ENCODE measurements at places on chromosomes 2 and 18.

DNA sequence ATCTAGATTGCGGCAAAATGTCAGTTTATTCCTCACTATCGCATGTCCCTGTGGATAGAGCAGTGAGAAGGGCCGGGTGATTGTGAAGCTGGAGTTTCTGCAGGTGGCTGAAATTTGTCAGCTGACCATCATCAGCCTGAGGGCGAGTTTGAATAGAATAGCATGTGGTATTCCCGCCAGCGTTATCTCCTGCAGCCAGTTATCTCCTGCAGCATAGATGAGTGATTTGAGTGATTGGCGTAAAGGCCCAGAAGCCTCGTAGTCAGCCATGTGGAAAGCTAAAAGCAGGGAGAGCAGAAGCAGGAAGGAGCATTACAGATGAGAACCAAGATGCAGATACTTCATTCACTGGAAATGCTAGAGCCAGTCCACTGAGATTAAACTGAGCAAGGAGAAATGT, 65.5 kb downstream of the CABLES1 start:
- no peak for DNase-seq

DNA sequence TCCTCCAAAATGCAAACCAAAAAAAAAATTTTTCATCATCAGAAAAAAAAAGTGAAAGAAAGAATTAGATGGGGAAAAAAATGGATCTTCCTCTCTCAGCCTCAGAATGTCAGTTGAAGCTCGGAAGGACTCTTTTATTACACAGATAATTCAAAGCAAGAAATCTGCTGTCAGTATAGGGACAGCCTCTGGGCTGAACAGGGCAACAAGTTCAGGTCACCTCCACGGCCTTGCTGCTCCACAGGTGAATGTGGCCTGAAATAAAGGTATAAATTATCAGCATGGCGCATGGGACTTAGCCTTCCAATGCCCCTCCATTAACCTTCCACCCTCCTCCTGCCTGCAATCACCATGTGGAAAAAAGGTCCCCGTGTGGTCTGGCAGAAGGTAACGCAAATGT, 316.8 kb upstream of the POU3F3 start:
- DNase-seq = no peak

- no peak for DNase-seq
Measured at GRCh38 chr2:69612200-69612599, 31.3 kb downstream of the AAK1 start.

DNA sequence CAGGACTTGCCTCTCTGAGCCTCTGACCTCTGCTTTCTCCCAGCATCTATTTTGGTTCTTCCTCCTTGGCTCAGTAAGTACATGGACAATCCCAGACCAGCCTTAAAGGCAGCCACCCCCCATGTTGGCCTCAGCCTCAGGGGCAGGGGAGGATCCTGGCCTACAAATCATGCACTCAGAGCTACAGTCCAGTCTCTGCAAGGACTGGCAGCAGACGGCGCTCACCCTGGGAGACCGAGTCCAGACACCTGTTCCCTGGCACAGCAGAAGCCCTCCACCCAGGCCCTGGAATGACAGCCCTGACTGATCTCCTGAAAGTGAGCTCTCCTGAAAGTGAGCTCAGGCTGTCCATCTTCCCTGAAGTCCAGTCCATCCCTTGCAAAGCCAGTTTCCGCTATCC, 25.7 kb upstream of the PTPN4 start:
- DNase-seq = no peak

DNA sequence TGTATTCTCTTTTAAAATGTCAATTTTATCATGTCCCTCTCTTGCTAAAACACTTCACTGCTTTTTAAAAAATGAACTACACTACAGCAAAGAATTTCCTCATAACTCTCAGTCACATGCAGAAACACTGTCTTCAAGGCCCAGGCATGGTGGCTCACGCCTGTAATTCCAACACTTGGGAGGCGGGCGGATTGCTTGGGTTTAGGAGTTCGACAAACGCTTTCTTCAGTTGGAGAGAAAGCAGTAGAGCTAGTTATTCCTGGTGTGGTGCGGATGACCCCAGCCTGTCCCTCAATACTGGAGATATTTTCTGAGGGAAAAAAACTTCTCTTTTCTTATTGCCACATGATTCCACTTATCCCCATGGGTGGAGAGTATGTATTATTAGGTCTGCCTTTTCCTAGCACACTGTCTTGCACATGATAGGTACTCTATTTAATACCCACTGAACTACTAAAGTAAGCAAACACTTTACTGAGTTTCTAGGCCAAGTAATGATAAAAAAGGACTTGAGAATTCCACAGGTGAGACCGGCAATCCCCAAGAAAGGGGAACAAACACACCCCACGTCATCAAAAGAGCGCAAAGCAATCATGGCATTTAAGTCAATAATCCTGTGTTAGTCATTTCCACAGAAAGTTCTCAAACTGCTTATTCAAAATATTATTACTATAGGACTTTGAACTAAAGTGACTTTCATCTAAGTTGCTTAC, 77.1 kb downstream of the SPIRE1 start:
- DNase-seq = no peak

GRCh38 chr2:5691985-5692529, at the start of gene SOX11:
Gene SOX11 (plus strand): TSS chr2:5692384. CDS start chr2:5692722, 338 bp downstream.
- no peak for DNase-seq
